ENCODE measurements at places on chromosomes 13 and 19.

GRCh38 chr19:2782329-2782935, 641 bp downstream of the SGTA start:
- DNase-seq: no peak

DNA sequence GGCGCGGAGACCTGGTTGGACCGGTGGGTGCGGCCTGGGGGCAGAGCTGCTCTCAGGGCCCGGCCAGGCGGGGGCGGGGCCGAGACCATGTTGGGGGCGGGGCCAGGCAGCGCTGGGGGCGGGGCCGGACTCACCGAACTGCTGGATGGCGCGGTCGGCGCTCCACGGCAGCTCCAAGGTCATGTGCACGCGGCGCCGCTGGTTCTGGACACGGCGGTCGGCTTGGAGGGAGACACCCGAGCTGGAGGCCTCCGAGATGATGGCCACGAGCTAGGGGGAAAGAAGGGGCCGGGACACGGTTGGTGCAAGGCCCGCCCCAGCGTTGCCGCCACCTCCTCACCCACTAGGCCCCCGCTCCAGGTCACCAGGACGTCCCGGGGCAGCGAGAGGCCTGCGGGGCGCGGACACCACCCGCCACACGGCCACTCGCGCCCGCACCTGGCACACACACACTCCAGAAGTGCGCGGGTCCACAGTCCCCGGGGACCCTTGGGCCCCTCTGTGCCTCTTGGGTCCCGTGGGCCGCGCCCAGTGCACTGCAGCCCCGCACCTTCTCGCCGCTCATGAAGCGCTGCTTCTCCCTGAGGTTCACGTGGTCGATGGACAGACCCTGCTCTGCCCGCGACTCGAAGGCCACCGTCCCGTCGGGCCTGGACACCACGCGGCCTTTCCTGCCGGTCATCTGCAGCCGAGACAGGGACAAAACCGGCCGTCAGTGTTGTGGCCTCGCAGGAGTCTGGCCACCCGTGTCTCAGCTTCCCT, 8.7 kb downstream of the GPX4 start:
- no peak for DNase-seq

GRCh38 chr19:17468302-17469091, 1.8 kb upstream of the SLC27A1 start:
- DNase-seq: no peak

- DNase-seq: no peak
Measured at GRCh38 chr13:20526664-20527063, 1.0 kb upstream of the CRYL1 start.

- DNase-seq: no peak
Measured at GRCh38 chr19:48540110-48540509, 11.9 kb upstream of the SULT2B1 start.

DNA sequence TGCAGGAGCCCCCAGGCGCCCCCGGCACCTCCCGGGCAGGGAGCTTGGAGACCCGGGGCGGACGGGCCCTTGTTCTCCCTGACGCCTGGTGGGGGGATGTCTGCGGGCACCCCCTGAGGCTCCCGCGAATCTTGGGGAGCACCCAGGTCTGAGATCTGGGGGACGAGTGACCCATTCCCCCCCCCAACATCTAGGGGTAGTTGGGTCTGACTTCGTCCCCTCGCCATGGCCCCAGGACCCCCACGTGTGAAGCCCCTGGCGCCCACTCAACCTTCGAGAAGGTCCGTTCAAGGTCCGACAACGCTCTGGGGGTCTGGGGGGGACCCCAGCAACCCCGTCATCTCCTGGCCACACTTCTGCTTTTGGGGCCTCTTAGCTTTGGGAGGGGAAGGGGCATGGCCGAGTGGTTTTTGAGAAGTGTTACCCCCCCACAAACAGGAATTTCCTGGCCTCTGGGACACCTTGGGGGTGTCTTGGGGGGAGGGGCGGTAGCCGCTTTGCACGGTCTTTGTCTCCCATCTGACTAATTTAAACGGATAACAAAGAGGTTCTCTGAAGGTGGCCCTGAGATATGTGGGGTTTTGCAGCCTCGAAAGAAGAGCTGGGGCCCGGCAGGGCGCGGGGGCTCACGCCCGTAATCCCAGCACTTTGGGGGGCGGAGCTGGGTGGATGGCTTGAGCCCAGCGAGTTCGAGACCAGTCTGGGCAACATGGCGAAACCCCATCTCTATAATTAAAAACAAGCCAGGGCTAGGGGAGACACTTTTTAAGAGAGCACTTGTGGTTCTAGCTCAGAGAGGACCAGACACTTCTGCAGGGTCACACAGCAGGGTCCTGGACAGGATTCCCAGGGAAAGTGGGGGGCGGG, 608 bp downstream of the CNN2 start:
- DNase-seq: no peak

DNA sequence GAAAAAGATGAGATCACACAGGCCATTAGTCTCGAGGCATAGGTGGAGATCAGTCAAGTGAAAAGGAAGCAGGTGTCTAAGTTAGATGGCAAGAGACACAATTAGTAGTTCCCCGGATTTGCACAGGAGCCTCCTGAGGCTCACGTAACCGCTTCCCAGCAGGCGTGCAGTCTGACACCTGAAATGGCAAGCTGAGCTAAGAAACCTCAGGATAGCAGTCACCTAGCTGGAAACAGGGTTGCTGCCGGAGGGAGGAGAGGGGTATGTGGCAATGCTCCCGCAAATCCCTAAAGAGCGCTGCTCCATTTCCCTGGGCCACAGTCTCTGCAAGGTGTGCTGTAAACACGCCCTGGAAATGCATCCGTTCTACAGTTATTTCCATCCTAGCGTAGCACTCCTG, 1151.0 kb downstream of the DIAPH3 start:
- no peak for DNase-seq
